ENCODE measurements at places on chromosomes 6 and 20. TPM values are rescaled to one million over a fixed set of nuclear protein-coding genes. Genes with fewer than 3 reads are reported as not detected.

Gene FAM83B
- not detected for total RNA-seq

Gene C6orf52
- total RNA-seq, result 0.97 TPM

Gene C20orf141
- total RNA-seq, result not detected

Gene RIPPLY2
- not detected for total RNA-seq

Gene SLC22A16
- total RNA-seq, result not detected

Gene KHDRBS2
- not detected for total RNA-seq

Gene TREM2
- not detected for total RNA-seq

Gene TRIM31
- not detected for total RNA-seq

Gene OR2J3
- total RNA-seq, result not detected

Gene SASH1
- total RNA-seq, result 54.2 TPM

Gene GPR63
- total RNA-seq, result 1.1 TPM

Gene TMC2
- total RNA-seq, result not detected

DNA sequence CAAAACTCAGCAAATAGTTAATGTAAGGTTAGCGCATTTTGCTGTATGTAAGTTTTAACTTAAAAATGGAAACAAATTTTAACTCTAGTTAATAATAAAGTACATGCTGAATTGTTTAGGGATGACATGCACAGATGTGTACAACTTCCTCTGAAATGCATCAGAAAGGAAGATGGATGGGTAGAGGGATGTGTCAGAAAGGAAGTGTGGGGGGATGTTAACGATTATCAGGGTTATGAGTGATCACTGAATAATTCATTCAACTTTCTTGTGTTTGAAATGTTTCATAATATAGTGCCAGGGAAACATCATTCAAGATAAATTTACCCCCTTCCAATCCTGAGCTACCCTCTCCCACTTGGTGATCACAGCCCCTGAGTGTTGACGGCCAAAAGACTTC lies 87.6 kb downstream of the FOXA2 start:
- H3K36me3 ChIP-seq, result no peaks in the 10 kb centered on the region
- no peak overlapping the region for H3K27ac ChIP-seq
- no peak for DNase-seq
- H3K4me3 ChIP-seq, result no peak overlapping the region

DNA sequence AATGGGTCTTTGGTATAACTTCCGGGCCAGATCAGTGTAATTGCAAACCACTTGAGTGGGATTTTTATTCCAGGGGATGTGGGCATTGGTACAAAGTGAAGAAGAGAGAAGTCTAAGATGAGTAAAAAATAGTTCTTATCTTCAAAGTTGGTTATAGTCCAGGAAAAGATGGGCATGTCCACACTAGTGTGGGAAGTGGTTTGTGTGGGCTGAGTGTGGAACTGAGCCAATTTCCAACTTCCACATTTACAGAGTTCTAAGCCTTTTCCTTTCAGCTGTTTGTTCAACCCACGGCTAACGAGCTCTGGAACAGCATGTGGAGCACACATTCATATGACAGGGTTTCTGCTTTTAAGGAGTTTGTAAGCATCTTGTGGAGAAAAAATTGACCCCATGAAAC lies 72.3 kb upstream of the IFNGR1 start:
- no peak overlapping the region for H3K4me3 ChIP-seq
- H3K27me3 ChIP-seq, result peaks cover 18% of the 10 kb centered on the region
- no peaks in the 10 kb centered on the region for H3K36me3 ChIP-seq

- no peak for DNase-seq
- peaks cover 3% of the 10 kb centered on the region for H3K36me3 ChIP-seq
- H3K27ac ChIP-seq, result peak overlapping the region; percentile 100
- peaks cover 33% of the 10 kb centered on the region for H3K4me1 ChIP-seq
Measured at GRCh38 chr6:26286168-26286877, 78.7 kb upstream of the BTN3A2 start.

GRCh38 chr6:120056085-120056484 lies 706.5 kb upstream of the MAN1A1 start:
- no peak overlapping the region for H3K27ac ChIP-seq
- no peaks in the 10 kb centered on the region for H3K4me1 ChIP-seq
- H3K27me3 ChIP-seq, result no peaks in the 10 kb centered on the region

DNA sequence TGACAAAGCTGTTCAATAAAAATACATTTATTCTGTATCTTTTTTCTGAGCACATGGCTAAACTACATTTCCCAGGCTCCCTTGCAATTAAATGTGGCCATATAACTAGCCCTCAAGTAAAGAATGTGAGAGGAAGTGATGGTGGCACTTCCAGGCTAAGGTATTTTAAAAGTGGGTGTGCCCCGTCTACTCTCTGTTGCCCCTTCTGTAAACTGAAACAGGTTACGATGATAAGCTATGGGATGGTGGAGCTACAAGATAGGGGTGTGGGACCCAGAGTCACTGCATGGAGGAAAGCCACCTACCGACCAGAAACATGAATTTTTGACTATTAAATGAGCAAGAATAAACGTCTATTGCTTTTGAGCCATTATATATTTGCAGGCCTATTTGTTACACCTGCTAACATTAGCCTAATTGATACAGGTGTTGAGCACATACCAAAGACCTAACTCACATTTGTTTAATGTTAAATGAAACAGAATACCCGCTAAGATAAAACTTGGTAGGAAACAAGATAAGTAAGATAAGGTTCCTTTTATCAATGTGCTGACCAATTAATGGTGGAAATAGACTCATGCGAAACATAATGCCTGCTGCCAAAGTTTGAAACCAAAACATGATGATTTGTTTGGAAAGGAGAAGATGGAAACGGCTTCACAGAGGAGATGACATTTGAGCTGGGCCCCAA lies 3.1 kb downstream of the FYN start:
- H3K36me3 ChIP-seq, result no peaks in the 10 kb centered on the region
- H3K4me3 ChIP-seq, result no peak overlapping the region
- H3K4me1 ChIP-seq, result peaks cover 37% of the 10 kb centered on the region
- H3K27me3 ChIP-seq, result no peaks in the 10 kb centered on the region

DNA sequence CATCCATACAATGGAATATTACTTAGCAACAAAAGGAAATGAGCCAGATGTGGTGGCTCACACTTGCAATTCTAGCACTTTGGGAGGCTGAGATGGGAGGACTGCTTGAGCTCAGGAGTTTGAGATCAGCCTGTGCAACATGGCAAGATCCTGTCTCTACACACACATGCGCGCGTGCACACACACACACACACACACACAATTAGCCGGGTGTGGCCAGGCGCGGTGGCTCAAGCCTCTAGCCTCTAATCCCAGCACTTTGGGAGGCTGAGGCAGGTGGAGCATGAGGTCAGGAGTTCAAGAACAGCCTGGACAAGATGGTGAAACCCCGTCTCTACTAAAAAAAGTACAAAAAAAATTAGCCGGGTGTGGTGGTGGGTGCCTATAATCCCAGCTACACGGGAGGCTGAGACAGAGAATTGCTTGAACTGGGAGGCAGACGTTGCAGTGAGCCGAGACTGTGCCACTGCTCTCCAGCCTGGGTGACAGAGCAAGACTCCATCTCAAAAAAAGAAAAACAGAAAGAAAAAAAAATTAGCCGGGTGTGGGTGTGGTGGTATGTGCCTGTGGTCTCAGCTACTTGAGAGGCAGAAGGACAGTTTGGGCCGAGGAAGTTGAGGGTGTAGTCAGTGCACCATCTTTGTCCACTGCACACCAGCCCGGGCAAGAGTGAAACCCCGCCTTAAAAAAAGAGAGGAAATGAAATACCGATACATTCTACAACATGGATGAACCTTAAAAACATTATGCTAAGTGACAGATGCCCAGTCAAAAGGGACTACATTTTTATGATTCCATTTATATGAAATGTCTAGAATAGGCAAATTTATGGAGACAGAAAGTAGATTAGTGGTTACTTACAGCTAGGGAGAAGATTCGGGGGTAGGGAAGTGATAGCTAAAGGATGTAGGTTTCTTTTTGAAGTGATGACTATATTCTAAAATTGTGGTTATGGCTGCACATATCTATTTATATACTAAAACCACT lies 52.5 kb downstream of the RBL1 start:
- H3K27me3 ChIP-seq, result no peaks in the 10 kb centered on the region
- no peak overlapping the region for H3K4me3 ChIP-seq
- DNase-seq, result no peak
- peaks cover 2% of the 10 kb centered on the region for H3K4me1 ChIP-seq

DNA sequence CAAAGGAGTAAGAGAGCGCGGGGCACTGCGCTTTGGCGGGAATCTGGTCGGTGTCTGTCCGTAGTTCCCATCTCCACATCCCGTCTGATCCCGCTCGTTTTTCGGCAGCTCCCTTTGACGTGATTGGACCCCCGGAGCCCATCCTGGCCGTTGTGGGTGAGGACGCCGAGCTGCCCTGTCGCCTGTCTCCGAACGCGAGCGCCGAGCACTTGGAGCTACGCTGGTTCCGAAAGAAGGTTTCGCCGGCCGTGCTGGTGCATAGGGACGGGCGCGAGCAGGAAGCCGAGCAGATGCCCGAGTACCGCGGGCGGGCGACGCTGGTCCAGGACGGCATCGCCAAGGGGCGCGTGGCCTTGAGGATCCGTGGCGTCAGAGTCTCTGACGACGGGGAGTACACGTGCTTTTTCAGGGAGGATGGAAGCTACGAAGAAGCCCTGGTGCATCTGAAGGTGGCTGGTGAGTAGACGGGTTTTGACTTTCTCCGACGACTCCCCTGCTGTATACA lies 1.4 kb downstream of the BTN1A1 start:
- H3K4me1 ChIP-seq, result peaks cover 8% of the 10 kb centered on the region
- H3K4me3 ChIP-seq, result peak overlapping the region; percentile 65
- H3K27me3 ChIP-seq, result peaks cover 24% of the 10 kb centered on the region
- no peak overlapping the region for H3K27ac ChIP-seq
- H3K36me3 ChIP-seq, result no peaks in the 10 kb centered on the region

DNA sequence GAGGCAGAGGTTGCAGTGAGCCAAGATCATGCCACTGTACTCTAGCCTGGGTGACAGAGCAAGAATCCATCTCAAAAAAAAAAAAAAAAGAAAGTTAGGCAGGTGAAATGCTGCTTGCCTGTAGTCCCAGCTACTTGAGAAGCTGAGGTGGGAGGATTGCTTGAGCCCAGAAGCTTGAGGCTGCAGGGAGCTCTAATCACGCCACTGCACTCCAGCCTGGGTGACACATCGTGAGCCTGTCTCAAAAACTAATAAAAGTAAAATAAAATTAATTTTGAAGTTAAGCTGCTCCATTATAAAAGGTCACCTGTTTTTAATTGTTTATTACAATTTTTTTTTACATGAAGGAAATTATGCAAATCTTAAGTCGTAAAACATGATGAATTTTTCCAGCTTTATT lies 23.2 kb upstream of the SAMHD1 start:
- H3K36me3 ChIP-seq, result no peaks in the 10 kb centered on the region
- DNase-seq, result no peak
- H3K27ac ChIP-seq, result no peak overlapping the region
- no peaks in the 10 kb centered on the region for H3K4me1 ChIP-seq
- H3K27me3 ChIP-seq, result no peaks in the 10 kb centered on the region

- no peaks in the 10 kb centered on the region for H3K4me1 ChIP-seq
- DNase-seq, result no peak
- H3K4me3 ChIP-seq, result no peak overlapping the region
Measured at GRCh38 chr6:63899550-63899949, 263.9 kb downstream of the PHF3 start.

DNA sequence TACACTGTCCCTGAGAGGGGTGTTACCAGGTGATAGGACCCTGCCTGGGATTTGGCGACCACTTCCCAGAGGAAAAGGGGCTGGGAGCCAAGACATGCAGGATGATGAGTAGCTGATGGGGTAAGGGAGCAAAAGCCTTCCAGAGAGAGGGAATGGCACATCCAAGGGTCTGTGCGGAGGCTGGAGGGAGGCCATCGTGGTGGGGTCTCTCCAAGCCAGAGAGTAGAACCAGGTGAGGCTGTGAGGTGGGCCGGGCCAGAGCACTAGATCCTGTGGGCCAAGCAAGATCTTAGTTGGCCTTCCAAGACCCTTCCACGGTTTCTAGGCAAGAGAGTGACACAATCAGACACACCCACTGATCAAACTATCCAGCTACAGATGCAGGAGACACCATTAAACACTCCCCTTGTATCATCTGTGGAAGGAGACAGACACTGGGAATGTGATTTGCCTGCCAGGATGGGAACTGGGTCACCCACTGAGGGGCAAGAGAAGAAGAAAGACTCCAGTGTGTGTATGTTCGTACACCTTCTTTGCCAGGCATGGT lies 128.9 kb downstream of the BANF2 start:
- H3K4me3 ChIP-seq, result no peak overlapping the region
- H3K27me3 ChIP-seq, result no peaks in the 10 kb centered on the region
- H3K4me1 ChIP-seq, result peaks cover 32% of the 10 kb centered on the region
- no peak overlapping the region for H3K27ac ChIP-seq

DNA sequence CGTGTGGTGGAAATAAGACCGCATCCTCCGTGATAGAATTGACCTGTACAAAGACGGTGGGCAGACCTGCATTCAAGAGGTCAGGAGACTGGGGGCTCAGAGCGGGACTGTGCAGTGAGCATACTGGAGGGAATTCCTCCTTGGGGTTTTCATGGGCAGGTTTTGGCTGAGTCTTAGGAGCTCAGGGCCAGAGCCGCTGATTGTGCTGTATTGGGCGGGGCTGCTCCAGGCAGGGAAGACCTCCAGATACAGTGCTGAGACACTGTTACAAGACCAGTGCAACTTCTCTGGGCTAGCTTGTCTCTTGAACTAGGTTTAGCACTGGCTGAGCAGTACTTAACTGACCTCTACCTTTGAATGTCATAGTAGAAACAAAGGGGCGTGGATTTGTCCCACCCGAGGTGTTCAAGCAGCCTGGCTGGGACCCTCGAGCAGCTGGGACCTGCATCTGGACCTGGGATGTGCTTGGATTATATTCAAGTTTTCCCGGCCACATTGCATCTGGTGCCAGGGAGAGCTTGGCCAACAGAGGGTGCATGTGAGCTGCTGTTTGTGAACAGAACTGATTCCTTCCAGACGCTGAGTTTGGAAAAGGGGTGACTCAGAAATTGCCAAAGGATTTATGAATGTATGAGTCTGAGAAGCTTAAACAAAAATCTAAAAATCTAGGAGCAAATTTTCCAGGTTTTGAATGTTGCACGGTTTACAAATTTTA lies 33.4 kb upstream of the SLC22A1 start:
- H3K4me1 ChIP-seq, result peaks cover 8% of the 10 kb centered on the region
- H3K4me3 ChIP-seq, result no peak overlapping the region
- peak overlapping the region; percentile 17 for H3K27ac ChIP-seq

GRCh38 chr6:9564021-9564420 lies 850.9 kb downstream of the TFAP2A start:
- no peak overlapping the region for H3K4me3 ChIP-seq
- no peak overlapping the region for H3K27ac ChIP-seq

GRCh38 chr6:24848461-24848860 lies 49.7 kb upstream of the ARMH2 start:
- H3K4me3 ChIP-seq, result no peak overlapping the region
- no peaks in the 10 kb centered on the region for H3K27me3 ChIP-seq
- no peak overlapping the region for H3K27ac ChIP-seq
- no peaks in the 10 kb centered on the region for H3K36me3 ChIP-seq
- H3K4me1 ChIP-seq, result no peaks in the 10 kb centered on the region

All from chondrocyte (in vitro differentiated cells).